ENCODE measurements at places on chromosomes 13 and 19. TPM values are rescaled to one million over a fixed set of nuclear protein-coding genes. Genes with fewer than 3 reads are reported as not detected.

DNA sequence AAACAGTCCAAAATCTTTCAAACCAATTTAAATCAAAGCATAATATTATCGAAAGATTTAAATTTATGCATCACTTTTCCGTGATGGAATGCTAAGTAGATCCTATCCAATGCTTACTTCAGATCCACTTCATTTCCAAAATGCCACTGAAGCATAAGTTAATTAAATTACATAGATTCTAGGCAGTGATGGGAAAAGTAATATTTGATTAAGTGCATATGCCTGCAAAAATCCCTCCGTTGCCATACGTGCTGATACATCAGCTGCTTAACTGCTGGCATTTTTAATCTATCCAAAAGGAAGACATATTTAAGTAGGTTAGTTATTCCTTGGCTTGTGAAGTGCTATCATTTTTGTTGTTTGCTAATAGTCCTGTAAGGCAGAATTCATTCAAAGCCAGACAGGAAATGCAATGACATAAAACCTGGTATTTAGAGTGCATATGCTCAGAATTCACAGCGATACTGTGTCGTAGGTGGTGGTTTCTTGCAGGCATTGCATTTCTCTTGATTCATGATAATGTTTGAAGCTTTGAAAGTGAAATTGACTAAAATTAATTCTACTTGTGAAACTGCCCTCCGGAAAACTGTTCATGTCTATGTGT is 738.3 kb upstream of the GPC6 start:
- DNase-seq, result no peak

GRCh38 chr13:28586439-28587173 is 72.3 kb upstream of the POMP start:
- DNase-seq, result no peak

GRCh38 chr13:110323172-110323891 is 16.2 kb downstream of the COL4A2 start:
- peak; percentile 83 for DNase-seq

- DNase-seq, result no peak
Observed at GRCh38 chr19:19076476-19076875, 12.7 kb downstream of the SLC25A42 start.

DNA sequence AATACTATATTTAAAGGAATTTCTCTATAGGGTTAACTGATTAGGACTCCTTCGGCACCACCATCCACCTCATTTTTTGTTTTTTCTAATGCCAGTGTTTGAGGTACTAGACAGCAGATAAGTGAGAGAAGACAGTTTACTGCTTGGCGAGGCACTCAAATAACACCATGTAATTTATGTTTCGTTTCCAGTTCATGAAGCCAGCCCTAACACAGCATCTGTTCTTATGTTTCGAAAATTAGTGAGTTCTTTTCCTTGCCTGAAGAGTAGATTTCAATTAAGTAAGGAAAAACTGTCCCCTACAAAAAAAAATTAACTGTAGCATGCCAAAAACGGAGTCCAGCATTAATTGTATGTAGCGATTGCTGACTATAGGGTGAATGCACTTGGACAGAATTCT is 409.1 kb downstream of the TBC1D4 start:
- DNase-seq, result no peak

ZNF580 gene
- 5.6 TPM for total RNA-seq

ZNF577 gene
- 4.2 TPM for total RNA-seq

Measured in fibroblast of villous mesenchyme (primary cell).